ENCODE measurements at places on chromosomes 16 and 17.

GRCh38 chr17:40103688-40104087 is 3.3 kb upstream of the NR1D1 start:
- DNase-seq = no peak

DNA sequence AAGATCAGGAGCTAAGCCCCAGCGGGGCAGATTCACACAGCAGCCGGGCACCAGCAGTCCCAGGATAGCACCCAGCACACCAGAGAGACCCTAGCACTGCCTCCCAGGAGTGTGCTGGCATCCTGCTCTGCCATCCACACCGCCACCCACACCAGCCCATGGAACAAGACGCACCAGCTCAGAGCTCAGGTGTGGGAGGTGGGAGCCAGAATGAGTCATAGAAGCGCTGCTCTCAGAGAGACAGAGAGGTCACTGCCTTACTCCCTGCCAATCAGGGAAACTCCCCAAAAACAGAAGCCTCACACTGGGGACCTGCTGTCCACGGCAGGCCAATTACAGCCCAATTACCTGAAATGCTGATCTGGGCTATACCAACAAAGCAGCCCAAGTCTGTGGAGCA is 64.9 kb downstream of the CDYL2 start:
- DNase-seq = peak; percentile 4

- DNase-seq = no peak
Observed at GRCh38 chr16:87613961-87614360, 11.7 kb downstream of the JPH3 start.

DNA sequence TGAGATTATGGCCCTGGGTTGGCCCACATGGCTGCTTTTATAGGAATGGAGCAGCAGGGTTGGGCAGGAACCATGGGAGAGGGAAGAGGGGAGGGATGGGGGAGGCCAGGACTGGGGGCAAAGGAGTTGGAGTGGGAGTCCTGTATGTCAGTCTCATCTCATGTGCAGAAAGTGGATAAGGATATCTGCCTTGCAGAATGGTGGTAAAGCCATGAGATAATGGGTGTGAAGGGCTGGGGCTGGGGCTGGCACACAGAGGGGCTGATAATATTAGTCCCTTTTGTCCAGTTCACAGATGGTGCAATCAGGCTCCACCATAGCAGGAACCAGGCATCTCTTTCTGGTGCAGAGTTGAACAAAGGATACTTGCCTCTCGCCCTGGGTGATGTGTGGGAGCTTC is 101.3 kb downstream of the MRM1 start:
- DNase-seq = no peak

GRCh38 chr17:70327723-70328122 is 158.4 kb downstream of the KCNJ2 start:
- DNase-seq = no peak

DNA sequence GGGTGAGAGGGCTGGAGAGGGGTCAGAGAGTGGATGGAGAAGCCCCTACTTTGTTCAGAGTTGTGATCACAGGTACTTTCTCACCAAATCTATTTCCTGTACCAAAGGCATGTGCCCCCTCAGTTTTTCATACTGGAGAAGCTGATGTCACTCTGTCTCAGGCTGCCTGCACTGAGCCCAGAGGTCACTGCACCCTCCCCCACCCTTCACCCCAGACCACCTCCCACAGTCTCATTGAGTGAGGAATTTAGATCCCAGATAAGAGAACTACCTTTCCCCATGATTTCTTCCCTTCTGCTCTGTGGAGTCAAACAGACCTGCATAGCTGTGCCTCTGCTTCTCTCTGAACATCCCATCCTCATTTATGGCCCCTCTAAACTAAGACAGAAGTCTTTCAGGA is 140.0 kb upstream of the IRX6 start:
- no peak for DNase-seq

Data from activated CD4-positive, alpha-beta T cell treated with anti-CD3 and anti-CD28 coated beads for 24 hours (primary cell).